GM18507 (cell line): ENCODE measurements at places on chromosomes 3 and 15.

- no peak for DNase-seq
Measured at GRCh38 chr3:141346839-141347238, 21.5 kb upstream of the ZBTB38 start.

DNA sequence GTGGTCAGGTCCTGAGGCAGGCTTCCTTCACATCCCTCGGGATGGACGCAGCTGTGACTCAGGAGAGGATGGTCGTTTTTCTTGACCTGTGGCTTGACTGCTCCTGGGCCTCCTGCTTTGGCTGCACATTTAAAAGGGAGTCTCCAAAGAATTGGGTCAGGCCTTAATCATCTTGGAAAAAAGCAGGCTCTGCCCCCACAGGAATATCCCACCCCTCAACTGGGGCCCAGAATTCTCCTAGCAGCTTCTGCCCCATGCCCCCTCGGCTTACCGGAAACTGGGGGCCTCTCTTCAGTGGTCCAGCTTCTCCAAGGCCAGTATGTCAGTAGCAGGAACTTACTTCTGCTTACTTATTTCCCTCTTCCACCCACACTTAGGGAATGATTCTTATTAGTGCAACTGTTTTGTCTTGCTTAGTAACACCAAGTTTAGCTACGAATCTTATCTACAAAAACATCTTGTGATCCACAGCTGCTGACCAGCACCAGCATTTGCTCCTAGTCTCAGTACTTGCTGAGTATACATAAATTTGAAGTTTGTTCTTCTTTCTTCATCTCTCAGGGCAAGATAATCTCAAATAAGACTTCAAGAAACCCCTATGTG, 35.7 kb downstream of the ATG7 start:
- no peak for DNase-seq

DNA sequence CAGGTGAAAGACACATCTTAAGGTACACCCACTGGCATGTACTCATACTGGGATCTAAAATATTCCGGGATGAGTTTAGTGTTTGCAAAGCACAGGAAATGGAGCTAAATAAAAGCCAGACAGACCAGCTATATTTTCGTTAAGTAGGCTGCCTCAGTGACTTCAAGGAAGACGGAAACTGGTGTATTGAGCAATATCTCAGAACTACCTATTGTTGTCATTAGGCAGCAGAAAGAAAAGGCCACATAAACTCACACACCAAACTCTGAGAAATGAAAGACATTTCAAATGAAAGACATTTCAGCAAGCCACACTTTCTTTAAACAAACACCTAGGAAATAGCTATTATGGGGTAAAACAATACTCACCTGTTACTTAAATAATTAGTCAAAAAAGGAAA, 761.7 kb upstream of the SEMA6D start:
- no peak for DNase-seq

DNA sequence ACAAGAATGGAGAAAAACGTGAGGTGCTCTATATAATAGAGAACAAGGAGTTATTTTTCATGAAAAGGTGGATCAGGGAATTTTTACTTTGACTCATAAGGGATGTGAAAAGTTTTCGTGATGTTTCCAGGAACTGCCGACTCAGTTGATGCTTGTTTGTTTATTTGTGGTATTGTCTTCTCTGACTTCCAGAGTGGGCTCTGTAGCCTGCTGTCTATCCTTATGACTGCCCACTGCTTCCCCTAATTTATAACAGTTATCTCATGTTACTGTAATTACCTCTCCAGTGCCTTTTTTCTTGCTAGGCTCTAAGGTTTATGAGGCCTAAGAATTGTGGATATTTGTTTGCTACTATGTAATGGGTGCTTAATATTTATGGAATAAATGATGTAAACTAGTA, 12.3 kb downstream of the ARL13B start:
- DNase-seq = no peak
